ENCODE measurements at places on chromosomes 4 and X. TPM values are rescaled to one million over a fixed set of nuclear protein-coding genes. Genes with fewer than 3 reads are reported as not detected.
A peak's percentile ranks its signal among the peaks of the same experiment; 100 is the strongest.

DNA sequence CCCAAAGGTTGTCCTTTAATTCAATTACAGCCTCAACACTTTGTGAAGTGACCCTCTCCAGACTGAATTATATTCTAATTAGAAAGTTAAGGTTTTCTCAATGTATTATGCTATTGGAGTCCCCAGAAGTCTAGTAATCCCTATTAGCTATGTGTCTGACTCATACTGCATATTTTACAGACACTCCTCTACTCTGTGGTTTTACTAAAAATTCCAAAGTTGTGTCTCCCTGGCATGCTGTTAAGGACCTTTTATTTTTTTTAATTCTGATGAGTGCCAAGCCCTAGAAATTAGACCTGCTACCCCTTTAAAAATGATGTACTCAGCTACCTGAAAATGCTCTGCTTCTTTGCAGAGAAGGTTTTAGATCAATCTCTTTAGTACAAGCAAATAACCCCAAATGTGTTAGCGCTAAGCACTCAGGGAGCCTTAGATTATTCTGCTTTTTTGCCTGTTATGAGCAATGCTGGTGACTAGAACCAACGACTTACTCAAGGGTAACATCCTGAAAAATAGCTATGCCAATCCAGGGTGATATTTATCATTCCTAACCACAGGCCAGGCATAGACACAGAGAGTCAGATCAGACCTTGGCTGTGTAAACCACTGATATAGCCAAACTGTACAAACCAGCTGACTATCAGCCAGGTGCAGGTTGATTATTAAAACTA is 26.1 kb upstream of the CXCL13 start:
- DNase-seq = peak; percentile 78

DNA sequence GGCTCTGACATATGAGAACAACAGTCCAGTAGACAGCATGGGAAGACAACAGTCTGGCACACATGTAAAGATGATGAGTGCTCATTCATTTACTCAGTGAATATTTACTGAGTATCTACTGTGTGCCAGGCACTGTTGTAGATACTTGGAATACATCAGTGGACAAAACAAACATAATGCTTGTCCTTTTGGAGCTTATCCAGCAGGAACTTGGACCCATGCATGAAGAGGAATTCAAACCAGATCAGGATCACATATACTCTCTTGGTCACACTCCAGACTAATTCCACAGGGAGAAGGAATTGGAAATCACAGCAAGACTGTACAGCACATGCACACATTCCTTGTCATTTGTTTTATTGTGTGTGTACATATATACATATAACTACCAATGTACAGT is 217.6 kb upstream of the TTC29 start:
- DNase-seq = no peak

NAT8L gene
- polyA plus RNA-seq = 0.04 TPM

DNAJB14 gene
- 14.8 TPM for polyA plus RNA-seq

GEMIN8 gene
- polyA plus RNA-seq = 24.1 TPM

IL13RA2 gene
- 0.14 TPM for polyA plus RNA-seq

PRKX gene
- 5.8 TPM for polyA plus RNA-seq

Measured in IMR-90 (cell line).